A549 treated with CpdA at 1 μM for 4 hours (cell line): ENCODE measurements at places on chromosomes 11 and 22. TPM values are rescaled to one million over a fixed set of nuclear protein-coding genes. Genes with fewer than 3 reads are reported as not detected.

CD3D gene
- total RNA-seq = not detected in 5 replicates

ANO5 gene
- 1.5 to 2.3 TPM (median 1.7 TPM) in 5 replicates for total RNA-seq

AIFM3 gene
- 2.0 to 4.6 TPM (median 3.5 TPM) in 5 replicates for total RNA-seq

UBQLNL gene
- total RNA-seq = 0.08 to 0.20 TPM in 2 of 5 replicates, not detected in the others

CCND1 gene
- total RNA-seq = 194 to 241 TPM (median 205 TPM) in 5 replicates

PATE4 gene
- total RNA-seq = not detected in 5 replicates

SLC7A4 gene
- not detected in 5 replicates for total RNA-seq

SCUBE1 gene
- total RNA-seq = 0.03 to 0.15 TPM (median 0.14 TPM) in 5 replicates

TSKU gene
- total RNA-seq = 151 to 208 TPM (median 199 TPM) in 5 replicates

GVQW3 gene
- 0.68 to 1.7 TPM (median 1.1 TPM) in 5 replicates for total RNA-seq

OR52I2 gene
- not detected in 5 replicates for total RNA-seq

RNF215 gene
- total RNA-seq = 16.0 to 20.7 TPM (median 17.3 TPM) in 5 replicates

CCDC34 gene
- total RNA-seq = 29.2 to 35.2 TPM (median 33.7 TPM) in 5 replicates

SCGB1D1 gene
- not detected in 5 replicates for total RNA-seq

RIC3 gene
- 0.95 to 5.3 TPM (median 1.8 TPM) in 5 replicates for total RNA-seq

GLYATL1 gene
- 0.19 to 0.28 TPM in 2 of 5 replicates, not detected in the others for total RNA-seq

RASSF7 gene
- 30.8 to 37.0 TPM (median 33.0 TPM) in 5 replicates for total RNA-seq

SPDYC gene
- not detected in 5 replicates for total RNA-seq
